ENCODE measurements at places on chromosomes 1 and 21.

GRCh38 chr1:64042331-64043100 lies 160.9 kb upstream of the UBE2U start:
- DNase-seq = no peak

DNA sequence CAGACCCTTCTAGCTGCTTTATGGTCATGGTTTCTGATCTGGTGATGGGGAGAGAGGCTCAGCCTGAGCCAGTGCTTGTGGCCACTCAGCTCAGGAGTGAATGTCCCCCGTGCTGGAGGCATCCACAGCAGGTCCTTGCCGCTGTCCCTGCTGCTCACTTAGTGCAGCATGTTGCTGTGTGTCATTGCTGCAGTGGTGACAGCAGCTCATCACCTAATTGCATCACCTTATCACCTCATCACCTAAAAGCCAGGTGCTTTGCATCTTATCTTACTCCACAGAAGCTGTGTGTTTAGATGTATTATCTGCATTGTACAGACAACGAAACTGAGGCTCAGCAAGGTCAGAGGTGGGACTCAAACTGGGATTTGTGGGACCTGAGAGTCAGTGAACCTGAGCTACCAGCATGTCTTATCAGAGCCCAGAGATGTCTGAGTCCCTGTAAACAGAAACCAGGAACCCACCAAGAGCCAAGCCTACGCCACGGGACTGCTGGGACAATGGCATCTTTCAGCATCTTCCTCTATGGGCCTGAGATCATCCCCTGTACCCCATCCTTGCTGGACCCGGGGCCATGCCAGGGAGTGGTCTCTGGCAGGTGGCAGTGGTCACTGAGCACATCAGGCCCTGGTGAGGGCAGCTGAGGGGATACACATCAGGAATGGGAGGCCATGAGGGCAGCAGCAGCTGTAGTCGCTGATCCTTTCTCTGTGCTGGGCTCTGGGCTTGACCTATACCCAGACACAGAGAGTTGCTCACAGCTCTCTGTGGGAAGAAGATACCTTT lies 6.5 kb downstream of the PODN start:
- DNase-seq = no peak

DNA sequence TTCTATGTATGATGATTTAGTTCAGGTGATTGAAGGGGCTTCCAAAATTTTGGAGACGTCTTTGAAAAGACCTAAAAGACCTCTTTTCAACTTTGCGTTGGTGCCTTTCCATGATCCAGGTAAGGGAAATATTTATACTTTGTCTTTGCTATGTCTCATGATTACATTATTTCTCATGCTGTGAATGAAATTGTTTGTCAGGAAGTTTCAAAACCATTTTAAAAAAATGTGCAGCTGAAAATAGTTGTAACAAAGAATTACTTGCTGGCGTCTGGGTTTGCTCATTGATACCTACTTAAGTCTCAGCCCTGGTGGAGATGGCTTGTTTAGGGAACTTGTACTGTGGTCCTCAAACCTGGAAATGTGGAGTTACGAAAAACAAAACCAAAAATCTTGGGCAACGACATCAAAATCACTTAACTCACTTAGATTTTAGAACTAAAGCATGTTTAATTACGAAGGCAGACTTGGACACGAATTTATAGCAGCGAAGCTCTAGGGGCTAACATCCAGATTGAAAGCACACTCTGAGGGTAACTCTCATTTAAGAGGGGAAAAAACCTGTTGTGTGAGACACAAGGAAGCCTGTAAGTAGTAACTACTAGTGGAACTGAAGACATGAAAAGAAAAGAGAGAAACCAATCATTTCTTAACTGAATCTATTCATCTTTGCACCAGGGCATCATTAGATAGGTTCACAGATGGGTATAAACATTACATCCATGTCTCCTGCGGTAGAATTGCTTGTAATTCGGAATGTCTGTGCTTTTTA lies 924 bp downstream of the HMCN1 start:
- DNase-seq = no peak

- DNase-seq = no peak
These were observed 3.3 kb upstream of the ATP6V1G3 start for GRCh38 chr1:198543670-198544260.

- DNase-seq = peak; percentile 24
These were observed 259.3 kb downstream of the S1PR1 start for GRCh38 chr1:101496109-101496508.

DNA sequence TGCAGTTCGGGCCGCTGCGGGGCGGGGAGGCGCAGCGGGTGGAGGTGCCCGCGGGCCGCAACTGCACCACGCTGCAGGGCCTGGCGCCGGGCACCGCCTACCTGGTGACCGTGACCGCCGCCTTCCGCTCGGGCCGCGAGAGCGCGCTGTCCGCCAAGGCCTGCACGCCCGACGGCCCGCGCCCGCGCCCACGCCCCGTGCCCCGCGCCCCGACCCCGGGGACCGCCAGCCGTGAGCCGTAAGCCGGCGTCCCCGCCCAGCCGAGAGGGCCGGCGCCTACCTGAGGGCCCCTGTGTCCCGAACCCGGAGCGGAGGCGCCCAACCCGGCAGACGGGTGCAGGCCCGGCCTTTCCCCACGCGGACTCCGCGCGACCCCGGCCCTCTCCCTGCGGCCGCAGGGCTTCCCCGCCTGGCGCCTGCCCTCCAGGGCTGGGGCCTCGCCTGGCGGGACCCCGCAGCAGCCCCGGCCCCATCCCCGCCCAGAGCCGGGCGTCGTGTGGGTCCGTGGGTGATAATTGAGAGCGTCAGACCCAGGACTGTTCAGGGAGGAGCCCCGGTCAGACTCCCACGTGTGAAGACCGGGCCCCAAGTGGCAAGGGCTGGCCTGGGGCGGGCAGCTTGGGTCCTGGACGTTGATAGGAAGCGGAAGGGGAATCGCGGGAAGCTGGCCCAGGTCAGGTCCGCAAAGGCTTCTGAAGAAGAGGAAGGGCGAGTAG lies 4.2 kb downstream of the VWA1 start:
- DNase-seq = no peak

DNA sequence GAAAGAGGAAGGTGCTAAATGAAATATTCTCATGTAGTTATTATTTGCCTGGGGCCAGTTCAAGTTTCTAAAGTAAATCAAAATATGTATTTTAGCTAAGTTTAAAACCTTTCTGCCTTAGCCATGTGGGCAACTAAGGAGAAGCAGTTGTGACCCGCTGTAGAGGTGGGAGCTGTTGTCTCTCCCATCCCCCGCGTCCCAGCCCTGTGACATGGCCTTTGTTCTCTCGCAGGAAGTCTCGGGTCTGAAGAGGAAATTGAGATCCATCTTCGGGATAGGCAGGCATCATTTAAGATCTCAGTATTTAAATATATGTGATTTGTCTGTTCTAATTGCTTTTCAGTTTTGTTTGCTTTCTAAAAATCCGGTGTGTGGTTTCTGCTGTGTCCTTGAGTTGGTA lies 121.5 kb downstream of the CAMTA1 start:
- DNase-seq = no peak

DNA sequence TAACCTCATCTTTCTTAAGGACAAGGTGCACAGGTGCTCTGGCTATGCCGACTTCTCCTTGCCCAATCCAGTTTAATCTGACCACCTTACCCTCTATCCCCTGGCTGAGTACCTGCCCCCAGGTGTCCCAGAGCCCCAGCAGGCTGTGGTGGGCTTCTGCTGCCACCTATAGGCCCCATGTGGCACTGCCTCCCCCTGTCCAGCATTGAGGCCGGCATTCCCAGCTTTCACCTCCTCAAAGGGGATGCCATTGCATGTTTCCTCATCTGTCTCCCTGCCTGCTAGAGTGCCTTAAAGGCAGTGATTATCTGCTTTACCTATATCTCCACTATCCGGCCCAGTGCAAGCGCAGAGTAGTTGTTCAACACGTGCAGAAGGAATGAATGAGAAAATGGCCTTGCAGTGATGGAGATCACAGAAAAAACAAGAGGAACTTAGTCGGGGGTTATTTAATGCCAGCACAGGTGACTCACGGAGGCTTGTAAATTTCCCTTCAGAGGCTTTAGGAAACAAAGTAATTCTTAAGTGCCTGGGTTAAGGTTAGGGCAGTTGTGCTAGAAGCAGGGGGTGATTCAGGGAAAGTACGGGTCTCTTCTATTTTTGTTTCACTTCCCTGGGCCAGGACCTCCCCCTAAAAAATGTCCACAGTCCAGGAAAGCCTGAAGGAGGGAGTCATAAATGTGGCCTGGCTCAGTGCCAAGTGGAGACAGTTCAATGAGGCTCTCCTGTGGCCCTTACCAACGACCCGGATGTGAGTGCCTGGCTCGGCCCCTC lies 131.8 kb upstream of the NGF start:
- no peak for DNase-seq

DNA sequence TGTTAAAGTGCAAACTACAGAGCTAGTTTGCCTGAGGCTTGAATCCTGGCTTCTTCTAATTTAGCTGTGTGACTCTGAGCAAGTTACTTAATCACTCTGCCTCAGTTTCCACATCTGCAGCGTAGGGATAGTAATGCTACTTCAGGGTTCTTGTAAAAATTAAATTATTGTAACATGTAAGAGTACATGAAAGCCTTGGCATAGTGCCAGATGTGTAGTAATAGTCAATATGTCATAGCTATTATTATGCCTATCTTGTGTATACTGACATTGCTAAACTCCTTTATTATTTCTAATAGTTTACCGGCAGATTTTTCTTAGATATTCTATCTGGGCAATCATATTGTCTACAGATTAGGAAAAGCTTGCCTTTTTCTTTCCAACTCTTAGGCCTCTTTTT lies 6.8 kb upstream of the TADA1 start:
- no peak for DNase-seq

DNA sequence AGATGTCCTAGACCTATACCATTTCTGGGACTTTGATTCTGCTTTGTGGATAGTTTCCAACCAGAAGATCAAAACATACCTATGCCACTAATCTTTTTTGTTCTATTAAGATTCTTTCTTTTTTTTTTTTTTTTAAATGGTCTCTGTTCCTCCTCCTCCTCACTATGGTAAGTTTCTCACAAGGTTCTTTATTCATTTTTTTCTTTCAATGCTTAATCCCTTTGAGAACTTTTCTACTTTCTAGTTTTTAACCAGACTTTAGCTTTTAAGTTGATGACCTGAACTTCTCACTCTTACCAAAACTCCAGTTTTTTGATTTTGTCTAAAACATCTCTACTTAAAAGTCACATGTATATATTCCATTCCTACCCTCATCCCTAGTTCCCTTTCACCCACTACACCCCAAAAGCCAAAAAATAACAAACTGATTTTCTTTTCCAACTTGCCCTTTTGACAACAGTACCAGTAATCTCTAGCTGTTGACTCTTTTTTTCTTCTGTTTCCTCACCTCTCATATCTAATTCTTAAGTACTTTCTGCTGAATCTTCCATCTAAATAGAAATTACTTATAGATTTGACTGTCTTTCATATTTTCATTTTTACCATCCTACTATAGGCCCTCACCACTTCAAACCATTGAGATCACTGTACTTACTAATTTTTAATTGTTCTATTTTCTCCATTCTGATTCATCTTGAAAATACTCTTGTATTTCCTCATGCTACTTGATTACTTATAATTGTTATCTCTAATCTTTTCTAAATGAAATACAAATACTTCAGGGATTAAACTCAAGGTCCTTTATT lies 6.1 kb downstream of the CEPT1 start:
- no peak for DNase-seq

DNA sequence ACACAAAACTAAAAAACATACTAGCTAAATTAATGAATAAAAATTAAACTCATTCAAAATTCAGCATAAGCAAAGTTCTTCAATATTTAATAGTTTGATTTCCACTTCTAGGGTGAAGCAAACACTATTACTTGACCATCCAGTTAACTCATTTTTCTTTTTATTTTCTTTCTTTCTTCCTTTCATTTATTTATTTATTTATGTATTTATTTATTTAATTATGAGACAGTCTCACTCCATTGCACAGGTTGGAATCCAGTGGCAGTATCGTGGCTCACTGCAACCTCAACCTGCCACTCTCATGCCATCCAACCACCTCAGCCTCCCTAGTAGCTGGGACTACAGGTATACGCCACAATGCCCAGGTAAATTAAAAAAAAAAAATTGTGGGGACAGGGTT lies 2069.5 kb downstream of the NCAM2 start:
- no peak for DNase-seq

- DNase-seq = no peak
These were observed 18.2 kb upstream of the LAMTOR5 start for GRCh38 chr1:110425612-110426152.

DNA sequence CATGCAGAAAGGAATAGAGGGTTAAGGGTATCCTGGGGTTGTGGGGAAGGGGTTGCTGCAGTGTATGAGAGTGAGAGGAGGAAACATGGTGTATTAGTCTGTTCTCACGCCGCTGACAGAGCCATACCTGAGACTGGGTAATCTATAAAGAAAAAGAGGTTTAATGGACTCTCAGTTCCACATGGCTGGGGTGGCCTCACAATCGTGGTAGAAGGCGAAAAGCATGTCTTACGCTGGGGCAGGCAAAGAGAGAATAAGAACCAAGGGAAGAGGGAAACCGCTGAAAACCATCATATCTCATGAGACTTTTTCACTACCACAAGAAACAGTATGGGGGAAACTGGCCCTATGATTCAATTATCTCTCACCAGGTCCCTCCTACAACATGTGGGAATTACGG lies 17.7 kb downstream of the OSBPL9 start:
- DNase-seq = no peak

- no peak for DNase-seq
These were observed 27.5 kb upstream of the IGSF21 start for GRCh38 chr1:18079941-18080735.

DNA sequence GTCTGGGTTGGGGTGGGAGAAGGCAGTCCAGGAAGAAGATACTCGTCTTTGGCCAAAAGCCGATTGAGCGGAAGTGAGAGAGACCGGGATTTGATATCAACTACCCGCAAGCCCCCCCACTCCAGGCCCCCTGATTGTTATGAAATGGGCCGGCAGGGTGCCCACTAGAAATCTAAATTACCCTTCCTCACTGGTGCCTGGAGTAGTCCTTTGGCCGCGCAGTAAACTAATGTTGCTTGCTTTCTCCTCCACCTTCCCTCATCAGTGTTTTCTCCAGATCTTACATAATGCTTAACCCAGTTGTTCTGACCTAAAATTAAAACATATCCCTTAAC lies 119.2 kb upstream of the BARHL2 start:
- no peak for DNase-seq

All from stimulated activated CD4-positive, alpha-beta T cell treated with anti-CD3 and anti-CD28 coated beads, Interleukin-4, amount 100 ng/mL, for 4 hours (primary cell).